ENCODE measurements at places on chromosomes 12 and 14.

GRCh38 chr12:106498056-106498455 is 84.7 kb upstream of the RFX4 start:
- no peak for DNase-seq

DNA sequence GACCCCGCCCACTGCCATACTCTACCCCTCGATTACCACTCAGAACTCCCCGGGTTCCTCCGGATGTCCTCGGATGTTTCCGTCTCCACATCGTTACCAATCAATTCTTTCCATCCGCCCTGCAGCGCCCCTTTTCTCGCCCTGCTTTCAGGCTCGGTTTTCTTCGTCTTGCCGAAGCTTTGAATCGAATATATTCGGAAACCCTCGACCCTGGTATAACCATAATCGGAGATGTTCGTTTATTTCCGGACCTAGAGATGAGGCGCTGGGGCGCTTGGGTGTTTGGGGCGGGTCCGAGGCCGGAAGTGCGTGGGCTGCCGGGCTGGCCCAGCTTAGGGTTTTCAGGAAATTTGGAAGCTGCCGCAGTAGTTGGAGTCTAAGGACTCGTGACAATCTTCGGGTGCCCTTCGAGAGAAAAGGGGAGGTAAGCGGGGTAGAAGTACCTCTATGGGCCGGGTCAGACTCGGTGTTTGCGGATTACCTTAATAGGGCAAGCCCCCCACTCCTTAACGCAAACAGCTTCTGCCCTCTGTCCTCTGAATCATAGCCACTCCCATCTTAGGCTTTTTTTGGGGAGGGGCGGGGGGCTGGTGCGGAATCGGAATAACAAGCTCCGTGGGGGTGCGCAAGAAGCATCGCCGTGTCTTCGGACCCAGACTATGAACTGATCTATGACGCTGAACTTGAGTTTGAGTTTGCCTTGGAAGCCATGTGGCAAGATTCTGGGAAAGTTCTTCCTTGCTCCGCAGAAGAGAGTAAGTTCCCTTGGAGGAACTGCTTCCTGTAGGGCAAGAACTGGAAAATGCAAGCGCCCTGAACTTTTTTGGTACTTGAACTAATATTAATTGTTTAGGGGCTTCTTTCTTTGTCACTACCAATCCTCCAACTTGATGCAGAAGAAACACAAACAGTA is at the start of gene C14orf119:
TSS of gene C14orf119 (plus strand) at position 310 of the 913 bp plus-strand sequence. CDS start 2,154 bp downstream, outside the sequence.
- DNase-seq: peak; percentile 99

GRCh38 chr12:100453951-100454350 is 19.7 kb upstream of the NR1H4 start:
- DNase-seq: no peak

DNA sequence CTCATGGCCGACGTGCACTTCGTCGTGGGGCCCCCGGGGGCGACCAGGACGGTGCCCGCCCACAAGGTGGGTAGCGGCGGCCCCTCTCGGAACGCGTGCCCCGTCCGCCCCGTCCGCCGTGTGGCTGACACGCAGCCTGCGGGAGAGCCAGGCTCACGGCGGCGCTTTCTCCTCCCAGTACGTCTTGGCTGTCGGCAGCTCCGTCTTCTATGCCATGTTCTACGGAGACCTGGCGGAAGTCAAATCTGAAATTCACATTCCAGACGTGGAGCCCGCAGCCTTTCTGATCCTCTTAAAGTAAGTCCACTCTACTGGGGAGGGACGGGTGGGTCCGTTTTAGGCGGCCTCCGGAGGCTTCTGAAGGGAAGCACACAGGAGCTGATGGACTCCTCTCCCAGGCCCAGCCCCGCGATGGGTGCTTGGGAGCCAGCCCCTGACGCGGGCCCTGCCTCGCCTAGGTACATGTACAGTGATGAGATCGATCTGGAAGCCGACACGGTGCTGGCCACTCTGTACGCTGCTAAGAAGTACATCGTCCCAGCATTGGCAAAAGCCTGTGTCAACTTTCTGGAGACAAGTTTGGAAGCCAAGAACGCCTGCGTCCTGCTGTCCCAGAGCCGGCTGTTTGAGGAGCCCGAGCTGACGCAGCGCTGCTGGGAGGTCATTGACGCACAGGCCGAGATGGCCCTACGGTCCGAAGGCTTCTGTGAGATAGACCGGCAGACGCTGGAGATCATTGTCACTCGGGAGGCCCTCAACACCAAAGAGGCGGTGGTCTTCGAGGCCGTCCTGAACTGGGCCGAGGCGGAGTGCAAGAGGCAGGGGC is 1.1 kb downstream of the BTBD6 start:
- DNase-seq: no peak

DNA sequence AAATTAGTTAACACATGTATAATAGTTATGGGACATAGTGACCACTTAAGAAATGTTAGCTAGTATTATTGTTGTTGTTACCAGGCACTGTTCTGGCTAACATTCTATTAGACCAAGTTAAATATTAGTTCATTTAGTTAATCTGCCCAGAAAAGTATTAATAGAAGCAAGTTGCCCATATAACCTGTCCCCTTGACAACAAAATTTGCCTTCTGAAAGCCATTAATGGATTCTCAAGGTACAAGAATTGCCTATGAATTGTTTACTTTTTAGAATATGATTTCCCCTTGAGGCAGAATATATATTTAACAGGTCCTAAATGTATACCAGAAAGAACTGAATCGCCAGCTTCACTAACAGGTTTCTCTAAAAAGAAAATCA is 167.3 kb upstream of the TMCC3 start:
- DNase-seq: no peak
